ENCODE measurements at places on chromosomes 2 and 18.

- no peak for DNase-seq
Measured at GRCh38 chr2:233060501-233060979, 398 bp downstream of the INPP5D start.

DNA sequence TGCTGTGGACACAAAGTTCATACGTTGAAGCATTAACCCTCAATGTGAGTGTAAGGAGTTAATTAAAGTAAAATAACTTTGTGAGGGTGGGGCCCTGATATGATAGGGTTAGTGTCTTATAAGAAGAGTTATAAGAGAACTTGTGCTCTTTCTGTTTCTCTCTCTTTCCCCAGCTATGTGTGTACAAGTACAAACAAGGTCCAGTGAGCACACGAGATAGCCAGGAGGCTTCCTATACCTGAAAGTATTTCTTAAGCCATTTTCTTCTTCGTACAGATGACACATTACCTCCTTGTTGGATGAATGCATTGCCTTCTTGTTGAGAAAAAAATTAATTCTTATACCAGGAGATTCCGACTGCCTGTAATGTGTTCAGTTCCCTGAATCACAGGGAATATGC, 301.2 kb downstream of the PARD3B start:
- no peak for DNase-seq

- DNase-seq: no peak
Measured at GRCh38 chr18:59551902-59552635, 145.2 kb downstream of the CCBE1 start.

- no peak for DNase-seq
Measured at GRCh38 chr2:74093426-74093825, 54.3 kb downstream of the BOLA3 start.

DNA sequence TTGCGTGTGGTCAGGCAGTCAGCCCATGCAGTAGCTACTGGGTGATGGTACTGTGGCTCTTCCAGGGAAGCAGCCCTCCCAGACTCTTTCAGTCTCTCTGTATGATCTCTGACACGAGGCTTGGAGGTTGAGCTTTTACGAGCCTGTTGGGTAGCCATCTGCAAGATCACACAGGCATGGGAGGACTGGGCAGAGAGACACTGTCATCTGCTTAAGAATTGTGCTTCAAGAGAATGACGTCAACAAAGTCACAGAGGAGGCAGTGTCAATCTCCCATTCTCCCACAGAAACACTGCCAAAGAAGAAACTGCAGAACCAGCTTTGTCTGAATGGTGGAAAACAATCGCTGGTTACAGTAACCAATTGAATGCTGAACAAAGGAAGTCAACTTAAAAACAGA, 78.4 kb upstream of the MC2R start:
- DNase-seq: no peak

DNA sequence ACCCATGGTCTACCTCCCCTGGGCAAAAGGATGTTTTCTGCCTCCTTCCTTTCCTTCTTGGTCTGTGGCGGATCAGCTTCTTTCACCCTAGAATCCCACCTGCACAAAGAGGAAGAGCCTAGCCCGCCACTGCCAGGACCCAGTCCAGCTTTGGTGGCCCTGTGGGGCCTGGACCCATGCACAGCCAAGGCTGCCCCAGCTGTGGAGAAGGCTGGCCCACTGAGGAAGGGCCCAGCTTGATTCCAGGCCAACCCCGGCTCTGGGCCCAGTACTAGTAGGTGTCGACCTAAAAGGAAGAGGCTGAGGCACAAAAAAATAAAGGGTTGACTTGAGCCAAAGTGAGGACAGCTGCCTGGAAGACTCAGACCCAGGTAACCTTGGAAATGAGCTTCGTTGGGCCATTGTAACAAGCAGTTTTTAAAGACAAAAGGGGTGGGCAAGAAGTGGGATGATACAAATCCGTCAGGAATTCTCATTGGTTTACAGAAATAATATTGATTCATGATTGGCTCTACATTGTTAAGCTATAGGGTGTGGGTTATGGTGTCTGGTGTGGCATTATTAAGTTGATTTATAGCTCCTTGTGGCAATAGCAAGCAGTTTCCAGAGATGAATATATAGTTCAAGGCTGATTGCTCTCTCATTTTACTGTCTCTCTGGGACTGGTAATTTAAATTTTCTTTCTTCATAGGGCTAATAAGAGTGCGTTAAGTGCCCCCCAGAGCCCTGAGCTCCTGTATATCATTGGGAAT, 29.8 kb upstream of the MAL start:
- no peak for DNase-seq

GRCh38 chr2:60446413-60447267, 106.8 kb downstream of the BCL11A start:
- DNase-seq: no peak

DNA sequence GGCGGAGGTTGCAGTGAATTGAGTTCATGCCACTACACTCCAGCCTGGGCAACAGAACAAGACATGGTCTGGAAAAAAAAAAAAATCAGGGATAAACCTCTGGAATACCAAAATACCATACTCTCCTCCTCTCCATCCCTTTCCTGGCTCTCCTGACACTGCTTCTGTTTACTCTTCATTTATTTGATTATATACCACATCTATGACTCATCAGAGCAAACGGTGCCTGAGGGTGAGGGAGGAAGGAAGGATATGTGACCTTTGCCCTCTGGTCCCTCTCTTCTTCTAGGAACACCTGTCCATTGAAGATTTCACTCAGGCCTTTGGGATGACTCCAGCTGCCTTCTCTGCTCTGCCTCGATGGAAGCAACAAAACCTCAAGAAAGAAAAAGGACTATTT, 30.0 kb downstream of the VIL1 start:
- no peak for DNase-seq

DNA sequence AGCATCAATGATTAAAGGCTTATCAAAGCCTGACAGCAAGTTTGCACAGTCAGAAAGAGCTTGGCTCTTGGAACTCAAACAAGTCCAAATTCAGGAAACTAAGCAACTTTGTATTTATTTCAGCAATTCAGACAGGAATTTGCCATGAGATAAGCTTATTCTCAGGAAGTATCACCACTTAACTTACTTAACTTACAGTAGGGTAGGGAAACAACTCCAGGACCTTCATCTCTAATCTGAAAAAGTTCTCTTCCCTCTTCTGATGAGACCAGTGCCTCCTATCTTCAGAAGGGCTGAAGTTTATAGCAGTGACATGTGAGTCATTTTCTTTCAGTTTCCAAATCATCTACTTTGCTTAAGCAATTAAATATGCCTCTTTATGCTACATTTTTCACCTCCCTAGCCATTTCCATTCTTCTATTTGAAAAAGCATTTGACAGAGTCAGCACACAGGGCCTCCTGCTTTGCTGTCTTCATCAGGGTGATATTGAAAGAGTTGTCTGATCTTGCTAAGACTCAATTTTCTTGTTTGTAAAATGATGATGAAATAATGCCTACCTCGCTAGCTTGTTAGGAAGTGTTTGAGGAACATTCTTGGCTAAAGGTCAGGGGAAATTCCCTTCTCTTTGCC, 389.5 kb downstream of the RND3 start:
- no peak for DNase-seq

GRCh38 chr2:176285321-176285720, 16.1 kb downstream of the MTX2 start:
- DNase-seq: no peak

DNA sequence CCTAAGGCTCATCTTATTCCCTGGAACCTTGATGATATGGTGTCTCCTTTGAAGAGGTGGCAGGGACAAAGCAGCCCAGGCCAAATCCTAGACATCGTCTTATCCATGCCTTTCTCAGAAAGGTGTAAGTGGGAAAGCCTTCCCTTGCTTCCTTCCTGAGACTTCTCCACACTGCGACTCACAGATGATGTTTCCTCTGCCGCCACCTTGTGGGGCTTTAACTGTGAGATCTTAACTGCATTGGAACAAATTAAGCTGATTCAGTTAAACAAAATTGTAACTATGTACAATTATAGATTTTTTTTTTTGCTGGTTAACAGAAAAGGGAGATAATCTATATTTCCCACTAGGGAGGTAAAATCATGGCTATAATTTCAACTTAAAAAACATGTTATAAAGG, 10.0 kb upstream of the GCA start:
- DNase-seq: no peak
